ENCODE measurements at places on chromosomes 12 and 14.

DNA sequence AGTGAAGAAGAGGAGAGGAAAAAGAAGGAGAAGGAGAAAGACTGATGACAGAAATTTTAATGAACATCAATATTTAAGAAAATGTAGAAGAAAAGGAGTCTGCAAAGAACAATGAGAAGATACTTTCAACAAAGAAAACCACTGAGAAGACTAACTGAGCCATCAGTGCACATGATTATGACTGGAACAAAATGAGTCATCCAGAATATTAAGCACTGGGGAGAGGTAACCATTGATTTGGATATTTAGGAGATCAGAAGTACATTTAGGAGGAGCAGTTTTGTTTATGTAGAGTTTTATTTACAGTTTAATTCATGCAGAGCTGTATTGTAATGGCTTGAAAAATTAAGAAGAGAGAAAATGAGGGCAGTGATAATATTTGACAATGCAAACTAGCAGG lies 159.1 kb downstream of the C12orf50 start:
- no peak for DNase-seq

GRCh38 chr14:101518611-101519473 lies 42.5 kb upstream of the DIO3 start:
- peak; percentile 57 for DNase-seq

DNA sequence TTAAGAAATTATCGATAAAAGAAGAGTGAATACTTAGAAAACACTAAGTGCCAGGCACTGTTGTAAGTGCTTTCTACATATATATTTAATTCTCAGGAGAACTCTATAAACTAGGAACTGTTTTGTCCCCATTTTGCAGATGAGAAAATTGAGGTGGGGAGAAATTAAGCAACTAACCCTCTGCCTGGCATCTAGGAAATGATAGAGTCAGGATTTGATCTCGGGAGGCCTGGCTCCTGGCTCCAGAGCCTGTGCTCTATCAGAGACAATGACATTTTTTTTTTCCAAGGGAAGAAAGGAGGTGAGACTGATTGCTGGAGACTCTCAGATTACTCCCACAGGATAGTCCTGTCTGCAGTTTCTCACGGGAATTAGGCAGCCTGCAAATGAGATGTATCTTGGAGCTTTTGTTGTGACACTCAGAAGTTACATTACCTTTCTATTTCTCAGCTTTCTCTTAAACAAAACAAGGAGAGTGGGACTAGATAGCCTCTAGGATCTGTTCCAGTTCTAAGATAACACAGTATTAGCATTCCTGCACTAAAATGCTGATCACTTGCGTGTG lies 1.4 kb upstream of the FAM234B start:
- no peak for DNase-seq

GRCh38 chr14:96705422-96706092 lies 91.6 kb upstream of the VRK1 start:
- DNase-seq: no peak

DNA sequence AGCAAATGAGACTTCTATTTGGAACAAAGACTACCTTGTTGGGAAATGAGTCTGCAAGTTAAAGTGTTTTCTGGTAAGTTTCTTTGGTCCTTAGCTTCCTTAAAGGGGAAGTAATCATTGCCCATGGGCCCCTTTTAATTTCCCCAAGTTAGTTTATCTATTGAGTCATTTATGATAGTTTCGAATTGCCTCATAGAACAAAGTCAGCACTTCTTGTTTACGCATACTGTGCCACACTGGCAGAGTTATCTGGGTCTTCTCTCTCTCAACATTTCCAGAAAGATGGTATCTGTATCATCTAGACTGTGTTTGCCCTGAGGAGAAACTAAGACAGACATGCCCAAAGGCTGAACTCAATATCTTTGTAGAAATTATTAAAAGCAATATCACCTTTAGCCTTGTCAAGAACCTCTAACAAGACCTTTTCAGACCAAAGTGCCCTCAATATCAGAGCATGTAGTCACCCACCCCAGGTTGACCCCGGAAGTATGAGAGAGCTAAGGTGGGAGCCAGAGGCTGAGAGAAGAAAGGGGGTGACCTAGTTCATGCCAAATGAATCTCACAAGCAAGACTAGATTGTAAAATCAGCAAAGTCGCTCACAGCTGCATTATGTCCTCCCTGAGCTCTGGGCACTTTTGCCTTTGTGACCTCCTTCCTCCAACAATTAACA lies 40.0 kb downstream of the GPR65 start:
- no peak for DNase-seq

DNA sequence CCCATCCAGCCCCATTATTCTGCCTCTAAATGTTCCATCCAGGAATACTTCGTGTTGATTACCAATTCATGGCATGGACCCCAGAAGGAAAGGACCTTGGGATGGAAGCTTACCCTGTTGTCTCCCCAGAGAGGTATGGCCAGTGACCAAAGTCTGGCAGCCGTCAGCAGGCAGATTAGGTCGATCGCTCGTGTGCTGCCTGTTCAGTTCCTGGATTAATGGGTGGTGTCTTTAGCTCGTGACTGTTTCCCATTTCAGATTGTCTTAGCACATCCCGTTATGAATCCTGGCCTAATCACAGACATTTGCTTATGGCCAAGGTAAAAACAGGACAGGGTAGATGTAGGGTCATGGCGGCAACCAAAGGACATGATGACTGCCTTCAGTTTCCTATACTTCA lies 122.9 kb upstream of the NTF3 start:
- DNase-seq: no peak

DNA sequence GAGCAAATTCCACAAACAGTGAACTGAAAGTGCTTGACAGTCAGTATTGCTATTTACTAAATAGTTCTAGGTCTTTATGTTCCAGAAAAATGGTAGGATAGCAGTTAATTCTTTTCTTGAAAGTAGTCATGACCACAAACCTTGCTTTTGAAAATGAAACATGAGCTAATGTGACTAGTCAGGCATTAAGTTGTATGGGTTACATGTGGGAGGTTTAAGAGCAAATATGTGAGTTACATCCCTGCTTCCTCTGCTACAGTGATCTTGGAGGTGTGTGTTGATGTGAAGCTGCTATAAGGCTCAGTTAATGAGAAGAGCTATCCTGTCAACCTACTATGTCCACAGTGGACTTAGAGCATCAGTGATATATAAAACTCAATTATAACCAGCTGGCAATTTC lies 741.6 kb downstream of the FSCB start:
- no peak for DNase-seq

DNA sequence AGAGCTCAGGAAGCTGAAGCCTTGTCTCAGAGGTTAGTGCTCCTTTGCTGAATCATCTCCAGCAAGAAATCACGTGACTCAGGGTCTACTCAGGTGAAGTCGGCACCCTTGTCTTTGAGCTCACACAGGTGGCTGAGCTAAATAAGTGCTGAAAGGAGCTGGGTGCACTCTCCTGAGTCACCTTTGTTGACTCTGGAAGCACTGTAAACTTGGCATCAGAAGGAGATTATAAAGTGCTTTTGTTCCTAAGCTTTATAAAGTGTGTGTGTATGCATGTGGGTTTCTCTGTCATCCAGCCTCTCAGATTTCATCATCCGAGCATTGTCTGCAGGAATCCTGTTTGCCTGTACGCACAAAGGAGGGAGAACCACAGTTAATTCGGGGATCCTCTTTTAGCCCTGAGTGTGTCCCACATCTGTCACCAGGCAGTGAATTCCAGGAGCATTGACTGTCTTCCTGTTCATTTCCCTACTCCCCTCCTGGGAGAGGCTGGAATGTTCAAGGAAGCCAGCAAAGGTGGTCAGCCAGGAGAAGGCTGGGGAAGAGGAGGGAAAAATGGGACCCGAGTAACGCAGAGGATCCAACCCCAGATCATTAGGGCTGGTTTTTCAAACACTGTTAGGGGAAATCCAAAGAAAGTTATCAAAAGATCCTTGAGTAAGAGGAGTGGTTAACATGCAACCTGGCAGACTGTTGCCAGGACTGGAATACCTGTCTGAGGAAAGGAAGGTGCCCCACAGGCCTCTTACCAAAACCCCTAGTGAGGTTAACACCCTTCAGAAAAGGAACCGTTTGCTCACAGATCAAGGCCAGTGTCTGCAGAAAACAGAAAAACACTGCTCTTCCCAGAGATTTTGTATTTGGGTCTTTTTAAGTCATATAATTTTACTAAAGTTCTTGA lies 157.5 kb upstream of the HIF1A start:
- DNase-seq: no peak

Measured in uterus (tissue), 4 donors.